ENCODE measurements at places on chromosomes 3 and 15. TPM values are rescaled to one million over a fixed set of nuclear protein-coding genes. Genes with fewer than 3 reads are reported as not detected.

Gene ABHD2
- 38.7 TPM for total RNA-seq

Gene HESX1
- 2.7 TPM for total RNA-seq

Gene PARP15
- total RNA-seq, result 35.3 TPM

Gene CYP8B1
- 0.08 TPM for total RNA-seq

Gene NCBP2
- total RNA-seq, result 75.8 TPM

Gene STRIT1
- total RNA-seq, result not detected

Gene RETNLB
- total RNA-seq, result not detected
